Right renal cortex interstitium (tissue), 3 donors: ENCODE measurements at places on chromosomes 7 and 10. TPM values are rescaled to one million over a fixed set of nuclear protein-coding genes. Genes with fewer than 3 reads are reported as not detected.

DNA sequence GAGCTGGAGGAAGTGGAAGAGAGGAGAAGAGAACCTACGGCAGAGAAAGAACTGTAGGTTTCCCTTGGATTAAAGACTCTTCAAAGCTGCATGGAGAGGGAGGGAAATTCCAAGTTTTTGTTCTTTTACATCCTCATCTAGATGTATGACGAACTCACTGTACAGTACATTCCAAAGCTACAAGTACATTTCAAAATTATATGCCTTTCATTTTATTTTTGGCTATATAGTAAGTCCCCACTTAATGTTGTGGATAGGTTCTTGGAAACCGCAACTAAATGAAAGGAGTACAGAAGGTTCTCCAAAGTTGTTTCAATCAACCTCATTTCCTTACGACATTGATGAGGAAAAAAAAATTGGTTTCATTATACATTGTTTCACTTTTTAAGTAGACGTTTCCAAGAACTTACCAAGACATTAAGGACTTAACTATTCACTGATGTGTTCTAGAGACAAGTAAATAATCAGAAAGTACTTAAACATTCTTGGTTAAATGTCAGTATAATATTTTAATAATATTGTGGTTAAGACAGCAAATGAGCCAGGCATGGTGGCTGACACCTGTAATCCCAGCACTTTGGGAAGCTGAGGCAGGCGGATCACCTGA is 16.1 kb upstream of the JMJD1C start:
- no peak for DNase-seq

Gene MNX1
- not detected for polyA plus RNA-seq

Gene SUGCT
- 11.2 TPM for polyA plus RNA-seq

DNA sequence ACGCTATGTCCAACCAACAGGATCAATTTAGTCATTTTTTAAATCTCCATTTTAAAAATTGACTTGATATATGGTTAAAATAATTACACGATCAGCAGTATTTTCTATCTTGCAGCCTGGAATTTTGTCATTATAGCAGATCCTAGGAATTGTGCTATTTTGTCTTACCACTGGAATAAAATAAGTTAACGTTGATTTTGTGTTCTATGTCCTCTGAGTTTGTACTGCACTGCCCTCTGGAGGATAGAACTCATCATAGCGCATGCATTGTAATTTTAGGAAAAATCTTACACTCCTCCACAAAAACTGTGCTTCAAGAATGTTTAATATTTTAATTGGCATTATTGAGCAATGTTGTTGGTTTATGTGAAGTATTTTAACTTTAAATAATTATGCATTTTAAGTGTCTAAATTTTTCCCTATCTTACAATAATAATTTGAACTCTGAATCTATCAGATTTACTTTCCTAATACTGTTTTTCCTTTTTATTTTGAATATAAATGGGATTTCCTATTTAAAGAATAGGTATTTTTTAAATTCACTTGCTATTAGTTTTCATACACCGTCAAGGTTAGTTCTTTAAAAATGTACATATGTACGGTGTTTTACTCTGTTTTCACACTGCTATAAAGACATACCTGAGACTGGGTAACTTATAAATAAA is 220.1 kb downstream of the PPP1R3A start:
- DNase-seq = no peak

- no peak for DNase-seq
Observed at GRCh38 chr7:46156086-46156485, 235.0 kb upstream of the IGFBP3 start.

Gene TMEM270
- polyA plus RNA-seq = not detected

Gene MYOZ1
- 6.3 TPM for polyA plus RNA-seq

Gene ZNF777
- 13.3 TPM for polyA plus RNA-seq

GRCh38 chr10:74104480-74104879 is 46.1 kb downstream of the AP3M1 start:
- no peak for DNase-seq

DNA sequence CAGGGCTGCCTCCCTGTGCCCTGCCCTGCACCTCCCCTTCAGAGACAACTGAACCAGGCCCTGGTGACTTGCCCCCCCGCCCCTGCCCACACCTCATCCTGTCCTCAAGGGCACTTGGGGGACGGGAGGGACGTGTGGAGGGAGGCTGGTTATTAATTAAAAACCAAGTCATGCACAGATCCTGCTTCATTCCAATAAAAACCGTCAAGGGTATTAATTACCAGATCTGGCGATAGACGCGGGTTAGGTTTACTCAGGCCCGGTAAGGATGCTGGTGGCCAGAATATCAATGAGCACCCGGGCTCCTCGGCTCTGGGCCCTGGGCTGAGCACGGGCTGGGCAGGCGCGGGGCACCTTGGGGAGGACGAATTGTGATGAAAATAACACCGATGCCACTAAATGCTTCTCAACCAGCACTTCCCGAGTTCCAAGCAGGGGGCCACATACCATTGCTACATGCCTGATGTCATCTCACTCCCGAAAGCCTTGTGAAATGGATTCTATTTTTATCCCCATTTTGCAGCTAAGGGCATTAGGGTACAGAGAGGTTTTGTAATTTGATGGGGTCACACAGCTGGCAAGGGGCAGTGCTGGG is 24.5 kb upstream of the GTF2IRD1 start:
- DNase-seq = peak; percentile 69

Gene MINDY3
- 44.9 TPM for polyA plus RNA-seq

DNA sequence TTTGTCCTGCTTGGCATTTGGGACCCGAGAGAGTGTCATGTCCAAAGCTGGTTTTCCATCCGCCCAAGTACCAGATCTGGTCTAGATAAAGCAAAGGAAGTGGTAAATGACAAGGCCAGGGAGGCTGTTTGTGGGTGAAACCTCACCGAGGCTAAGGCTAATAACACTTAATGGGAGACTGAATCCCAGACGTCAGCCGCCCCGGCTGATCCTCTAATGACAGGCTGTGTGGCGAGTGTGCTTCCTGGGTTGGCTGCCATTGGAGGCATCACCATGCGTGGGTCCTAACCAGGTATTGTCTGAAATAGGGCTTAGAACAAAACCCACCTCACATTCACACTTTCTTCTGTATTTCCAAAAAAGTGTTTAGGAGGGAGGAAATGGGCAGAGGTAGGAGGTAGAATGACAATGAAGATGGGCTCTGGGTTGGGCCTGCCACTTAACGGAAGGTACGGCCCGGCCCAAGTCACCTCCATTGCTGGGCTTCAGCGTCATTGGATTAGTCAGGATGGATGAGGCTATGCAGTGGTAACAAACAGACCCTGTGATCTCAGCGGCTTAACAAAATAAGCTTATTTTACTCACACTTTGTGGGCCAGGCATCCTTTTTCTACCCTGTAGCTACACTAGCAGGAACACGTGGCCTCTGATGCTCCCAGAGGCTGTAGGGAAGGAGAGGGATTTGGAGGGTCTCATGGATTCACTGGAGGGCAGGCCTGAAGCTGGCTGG is 59.7 kb downstream of the PROSER2 start:
- no peak for DNase-seq

Gene SEPHS1
- polyA plus RNA-seq = 139 TPM

DNA sequence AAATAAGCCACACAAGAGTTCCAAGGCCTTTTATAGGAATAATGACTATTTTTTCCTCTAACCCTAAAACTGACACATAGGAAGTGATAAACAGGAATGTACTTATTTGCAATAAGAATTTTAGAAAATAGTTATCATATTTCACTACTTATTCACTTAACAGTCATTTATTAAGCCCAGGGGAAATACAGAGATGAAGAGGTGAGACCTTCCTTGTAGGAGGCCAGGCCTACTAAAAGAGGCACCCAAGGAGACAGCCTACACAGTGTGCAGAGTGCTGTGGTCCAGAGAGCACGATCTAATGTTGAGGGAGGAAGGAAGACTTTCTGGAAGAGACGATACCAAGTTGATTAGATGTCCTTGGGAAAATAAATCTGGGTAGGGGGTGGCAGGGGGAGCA is 45.0 kb upstream of the PPP1R3C start:
- no peak for DNase-seq

GRCh38 chr10:108598320-108598695 is 1325.0 kb downstream of the XPNPEP1 start:
- no peak for DNase-seq

- DNase-seq = no peak
Observed at GRCh38 chr7:128933180-128933891, 4.4 kb upstream of the IRF5 start.

Gene MAPK8
- polyA plus RNA-seq = 79.9 TPM

- no peak for DNase-seq
Observed at GRCh38 chr7:121198502-121198901, 130.3 kb upstream of the WNT16 start.

- DNase-seq = peak; percentile 72
Observed at GRCh38 chr10:11270135-11270857, 252.6 kb downstream of the CELF2 start.

DNA sequence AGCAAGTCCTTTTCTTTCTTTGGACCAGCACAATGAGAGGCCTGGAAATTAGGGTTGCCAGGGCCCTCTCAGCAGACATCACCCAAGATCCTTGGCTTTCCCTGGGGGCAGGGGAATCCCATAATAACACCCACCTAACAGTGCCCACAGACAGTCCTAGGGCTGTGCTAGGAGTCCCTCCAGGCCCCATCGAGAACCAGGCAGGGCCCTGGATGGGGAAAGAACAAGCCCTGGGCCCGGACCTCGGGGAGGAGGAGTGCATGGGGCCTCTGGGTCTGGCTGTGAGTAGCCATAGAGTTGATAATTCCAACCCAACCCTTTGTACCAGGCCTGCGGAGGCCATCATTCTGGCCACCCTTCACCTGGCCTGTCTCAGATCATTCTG is 201.2 kb upstream of the ZMIZ1 start:
- no peak for DNase-seq

Gene SEMA3E
- polyA plus RNA-seq = 2.8 TPM

Gene CALHM1
- polyA plus RNA-seq = 0.08 TPM

DNA sequence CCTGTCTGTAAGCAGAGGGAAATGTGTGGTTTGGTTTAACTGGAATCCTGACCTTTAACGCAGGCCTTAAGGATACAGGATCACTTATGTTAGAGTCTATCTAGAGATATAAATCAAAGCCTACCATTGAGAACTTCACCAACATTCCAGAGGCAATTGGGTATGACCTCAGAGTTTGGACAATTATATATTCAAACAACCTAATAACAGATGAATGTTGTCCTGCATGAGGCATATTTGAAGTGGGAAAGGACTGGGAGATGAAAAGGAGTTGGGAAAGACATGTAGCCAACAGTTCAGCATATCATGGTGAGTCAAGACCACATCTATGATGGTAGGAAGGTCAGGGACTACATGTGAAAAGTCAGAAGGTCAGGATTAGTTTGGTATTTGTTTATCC is 274.2 kb downstream of the DOCK4 start:
- no peak for DNase-seq

DNA sequence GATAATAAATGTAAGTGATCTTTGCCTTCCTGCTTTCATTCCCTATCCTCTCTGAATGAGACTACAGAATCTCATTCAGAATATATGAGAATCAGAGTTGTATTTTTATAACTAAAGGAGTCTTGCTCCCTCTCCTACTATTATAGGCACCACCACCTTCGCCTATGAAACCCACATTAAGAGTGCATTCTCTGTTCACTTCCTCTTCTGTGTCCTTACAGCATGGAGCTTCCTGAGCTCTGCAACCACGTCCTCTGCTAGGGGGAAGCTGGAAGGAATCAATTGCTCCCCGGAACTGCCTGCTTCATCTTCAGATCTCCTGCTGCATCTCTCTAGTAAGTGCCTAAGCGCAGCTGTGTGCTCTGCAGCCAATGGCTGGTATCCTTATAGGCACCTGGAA is 820.7 kb downstream of the GRID1 start:
- DNase-seq = no peak

DNA sequence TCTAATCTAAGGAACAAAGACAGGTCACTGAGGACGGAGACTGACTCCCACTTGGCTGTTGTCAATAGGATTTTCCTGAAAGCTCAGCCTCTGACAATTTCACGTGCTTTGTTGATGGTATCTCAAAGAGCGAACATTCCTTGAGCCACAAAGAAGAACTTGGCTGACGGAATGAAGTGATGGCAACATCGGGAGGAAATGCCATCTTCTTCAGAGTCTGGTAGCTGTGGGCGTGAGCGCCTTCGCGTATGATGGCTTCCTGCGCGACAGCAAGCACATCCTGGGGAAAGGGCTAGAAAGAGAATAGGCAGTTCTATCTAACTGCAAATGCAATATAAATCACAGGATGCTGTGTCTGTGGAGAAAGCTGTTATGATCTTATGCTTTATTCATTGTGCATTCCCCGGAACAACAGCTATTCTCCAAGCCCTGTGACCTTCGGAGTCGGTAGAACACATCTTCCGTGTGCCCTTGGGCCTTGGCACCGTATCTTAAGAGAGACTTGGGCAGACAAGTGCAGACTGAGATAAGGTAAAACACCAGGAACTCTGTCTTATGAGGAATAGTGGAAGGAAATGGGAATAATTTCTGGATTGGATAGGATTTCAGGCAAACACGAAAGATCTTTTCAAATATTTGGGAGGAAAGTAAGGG is 19.6 kb upstream of the GTPBP4 start:
- DNase-seq = no peak

- no peak for DNase-seq
Observed at GRCh38 chr10:23191764-23192711, at the start of gene PTF1A. PTF1A (plus strand) TSS chr10:23192312; CDS start chr10:23192531, 219 bp downstream.

- DNase-seq = no peak
Observed at GRCh38 chr10:123354521-123354920, 200.3 kb downstream of the BUB3 start.

DNA sequence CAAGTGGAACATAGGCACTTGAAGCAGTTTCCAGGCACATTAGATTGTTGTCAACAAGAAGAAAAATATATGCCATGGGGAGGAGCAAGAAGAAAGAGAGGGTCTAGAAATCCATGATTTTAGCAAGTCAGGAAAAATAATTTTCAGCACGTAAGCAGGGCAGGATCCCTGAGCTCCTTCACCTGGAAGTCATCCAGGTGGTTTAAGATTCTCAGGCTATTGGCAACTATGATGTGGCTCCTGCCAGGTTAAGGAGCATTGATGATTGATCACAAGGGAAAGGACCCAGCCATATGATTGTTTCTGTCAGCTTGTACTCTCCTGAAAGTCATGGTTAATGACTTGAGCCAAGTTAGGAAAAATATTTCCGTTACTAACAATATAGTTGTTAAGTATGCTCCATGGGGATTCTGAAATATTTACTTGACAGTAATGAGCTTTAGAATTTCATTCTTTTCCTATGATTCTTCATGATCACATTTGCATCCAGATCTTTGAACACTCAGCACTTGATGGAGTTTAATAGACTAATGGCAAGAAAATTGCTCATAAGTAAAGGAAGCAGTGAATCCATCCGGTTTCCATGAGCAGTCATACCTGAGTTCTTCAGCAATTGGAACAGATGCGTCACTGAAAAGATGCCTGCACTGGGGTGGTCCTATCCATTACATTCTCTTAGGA is 209.1 kb downstream of the BICC1 start:
- DNase-seq = no peak

- DNase-seq = no peak
Observed at GRCh38 chr10:17781856-17782255, 27.3 kb upstream of the MRC1 start.
